ENCODE measurements at places on chromosomes 7 and 10.
A peak's percentile ranks its signal among the peaks of the same experiment; 100 is the strongest.

DNA sequence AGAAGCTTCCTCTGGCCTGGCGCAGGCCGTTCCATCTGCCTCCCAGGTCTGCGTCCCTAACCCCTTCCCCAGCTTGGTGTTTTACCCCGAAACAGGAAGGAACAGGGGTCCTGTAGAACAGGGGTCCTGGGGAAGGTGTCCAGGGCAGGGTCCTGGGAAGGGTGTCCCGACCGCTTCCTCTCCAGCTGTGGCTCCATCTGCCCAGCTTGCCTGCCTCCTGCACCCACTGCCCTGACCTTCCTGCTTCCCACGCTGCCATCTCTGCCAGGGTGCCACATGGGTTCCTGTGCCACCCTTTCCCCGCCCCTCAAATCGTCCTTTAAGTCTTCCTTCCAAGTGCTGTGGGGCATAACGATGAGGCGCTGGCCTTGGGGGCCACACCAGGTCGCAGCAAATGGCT, 32.4 kb downstream of the WDR86 start:
- DNase-seq = no peak
- H3K4me3 ChIP-seq = no peak overlapping the region
- no peak overlapping the region for H3K27ac ChIP-seq
- H3K36me3 ChIP-seq = peaks cover 19% of the 10 kb centered on the region

- H3K4me3 ChIP-seq = no peak overlapping the region
- peaks cover 33% of the 10 kb centered on the region for H3K36me3 ChIP-seq
- peaks cover 58% of the 10 kb centered on the region for H3K4me1 ChIP-seq
- H3K27me3 ChIP-seq = no peaks in the 10 kb centered on the region
Measured at GRCh38 chr10:22640359-22640758, 74.0 kb downstream of the PIP4K2A start.

GRCh38 chr7:106110238-106110560, 1.9 kb downstream of the SYPL1 start:
- peaks cover 8% of the 10 kb centered on the region for H3K36me3 ChIP-seq
- H3K4me3 ChIP-seq = peak overlapping the region; percentile 56
- H3K27me3 ChIP-seq = no peaks in the 10 kb centered on the region
- H3K27ac ChIP-seq = peak overlapping the region; percentile 3
- peaks cover 52% of the 10 kb centered on the region for H3K4me1 ChIP-seq

DNA sequence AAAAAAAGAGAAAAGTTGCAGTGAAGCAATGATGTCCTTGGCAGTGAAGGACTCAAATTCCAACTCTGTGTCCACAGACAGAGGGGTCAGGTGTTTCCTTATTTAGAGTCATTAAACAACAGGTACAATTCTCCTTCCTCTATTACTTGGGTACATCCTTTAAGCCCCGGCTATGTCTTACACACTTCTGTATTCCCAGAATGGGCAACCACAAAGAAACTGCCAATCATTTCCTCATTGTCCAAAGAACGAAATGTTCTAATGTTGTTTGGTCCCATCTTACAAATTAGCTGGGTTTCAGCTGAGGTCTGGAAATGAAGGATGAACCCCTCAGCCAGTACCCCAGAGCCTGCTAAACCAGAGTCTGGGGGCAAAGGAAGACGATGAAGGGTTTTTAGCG, 59.5 kb downstream of the GRB10 start:
- no peak for DNase-seq
- H3K27me3 ChIP-seq = no peaks in the 10 kb centered on the region
- H3K36me3 ChIP-seq = no peaks in the 10 kb centered on the region
- no peak overlapping the region for H3K27ac ChIP-seq
- H3K4me1 ChIP-seq = peaks cover 5% of the 10 kb centered on the region
- H3K4me3 ChIP-seq = no peak overlapping the region

DNA sequence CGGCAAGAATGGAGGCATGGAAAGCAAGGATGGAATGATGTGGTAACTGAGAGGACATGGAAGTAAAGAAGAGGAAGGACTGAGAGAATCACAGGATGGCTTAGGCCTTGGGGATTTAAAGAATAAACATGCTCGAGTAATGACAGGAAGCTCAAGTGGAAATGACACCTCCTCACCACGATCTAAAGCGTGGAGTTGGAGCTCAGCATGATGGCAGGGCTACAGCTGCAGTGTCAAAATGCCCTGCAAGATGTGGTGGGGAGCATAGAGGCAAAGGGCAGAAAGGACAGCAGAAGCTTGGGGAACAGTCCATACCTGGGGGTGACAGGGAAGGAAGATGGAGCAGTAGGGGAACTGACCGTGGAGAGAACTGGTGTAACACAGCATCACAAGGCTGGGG, 229.5 kb upstream of the PLXNA4 start:
- DNase-seq = no peak
- no peaks in the 10 kb centered on the region for H3K4me1 ChIP-seq
- H3K27ac ChIP-seq = no peak overlapping the region
- H3K36me3 ChIP-seq = peaks cover 1% of the 10 kb centered on the region
- H3K4me3 ChIP-seq = no peak overlapping the region
- no peaks in the 10 kb centered on the region for H3K27me3 ChIP-seq

GRCh38 chr10:107033799-107034422, 130.6 kb downstream of the SORCS1 start:
- H3K27ac ChIP-seq = no peak overlapping the region
- no peaks in the 10 kb centered on the region for H3K4me1 ChIP-seq
- no peaks in the 10 kb centered on the region for H3K27me3 ChIP-seq
- no peak overlapping the region for H3K4me3 ChIP-seq
- DNase-seq = no peak

DNA sequence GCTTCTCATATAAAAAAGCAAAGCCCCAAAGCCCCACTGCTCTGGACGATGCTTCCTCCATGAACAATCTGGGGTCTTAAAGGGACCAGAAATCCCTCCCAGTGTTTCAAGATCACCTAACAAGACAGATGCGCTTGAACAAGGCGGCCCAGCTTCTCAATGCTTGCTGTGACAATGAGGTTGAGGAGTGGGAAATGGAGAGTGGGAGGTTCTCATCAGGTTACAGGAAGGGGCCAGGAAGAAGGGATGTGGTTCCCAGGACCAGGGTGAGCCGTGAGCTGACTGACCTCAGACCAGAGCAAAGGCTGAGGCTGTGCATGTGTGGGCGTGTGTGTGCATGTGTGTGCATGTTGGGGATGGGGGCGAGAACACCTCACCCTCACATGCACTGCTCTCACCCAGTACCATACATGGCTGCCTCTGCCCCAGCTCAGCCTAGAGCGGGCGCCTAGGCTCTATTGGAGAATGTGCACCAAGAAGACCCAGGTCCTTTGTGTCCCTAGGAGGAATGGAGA, 220.8 kb upstream of the GPR26 start:
- H3K4me1 ChIP-seq = no peaks in the 10 kb centered on the region
- no peak overlapping the region for H3K27ac ChIP-seq
- H3K27me3 ChIP-seq = peaks cover 2% of the 10 kb centered on the region
- no peak for DNase-seq
- no peaks in the 10 kb centered on the region for H3K36me3 ChIP-seq
- no peak overlapping the region for H3K4me3 ChIP-seq

DNA sequence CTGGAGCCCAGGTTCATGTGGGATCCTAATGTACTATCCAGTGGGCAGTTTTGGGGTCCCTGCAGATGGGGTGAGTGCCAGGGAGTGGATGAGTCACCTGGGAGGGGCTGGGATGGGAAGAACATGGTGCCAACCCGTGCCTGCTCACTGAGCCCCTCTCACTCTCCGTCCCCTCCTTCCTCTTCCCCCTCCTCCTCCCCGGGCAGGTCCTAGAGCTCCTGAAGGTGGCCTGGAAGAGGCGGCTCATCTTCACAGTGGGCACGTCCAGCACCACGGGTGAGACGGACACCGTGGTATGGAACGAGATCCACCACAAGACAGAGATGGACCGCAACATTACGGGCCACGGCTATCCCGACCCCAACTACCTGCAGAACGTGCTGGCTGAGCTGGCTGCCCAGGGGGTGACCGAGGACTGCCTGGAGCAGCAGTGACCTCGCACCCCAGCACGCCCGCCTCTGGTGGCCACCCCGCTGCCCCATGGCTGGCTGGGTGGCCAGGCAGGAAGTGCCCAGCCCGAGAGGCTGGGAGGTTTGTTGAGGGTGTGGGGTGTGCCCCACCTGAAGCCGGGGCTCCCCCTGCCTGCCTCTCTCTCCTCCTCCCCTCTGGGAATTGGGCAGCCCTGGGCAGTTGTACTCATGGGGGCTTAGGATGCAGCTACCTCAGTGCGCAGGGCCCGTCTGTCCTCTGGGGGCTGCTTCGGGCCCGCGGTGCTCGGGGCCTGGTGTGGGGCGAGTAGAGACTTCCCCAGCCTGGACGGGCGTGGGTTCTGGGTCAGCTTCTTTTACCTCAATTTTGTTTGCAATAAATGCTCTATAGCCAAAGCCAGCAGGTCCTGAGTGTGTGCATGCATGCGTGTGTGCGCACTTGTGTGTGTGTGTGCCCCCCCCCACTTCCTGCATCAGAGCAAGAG, 4.9 kb upstream of the UPK3B start:
- DNase-seq = no peak
- H3K27ac ChIP-seq = no peak overlapping the region
- peaks cover 4% of the 10 kb centered on the region for H3K36me3 ChIP-seq
- no peaks in the 10 kb centered on the region for H3K27me3 ChIP-seq
- peaks cover 5% of the 10 kb centered on the region for H3K4me1 ChIP-seq
- no peak overlapping the region for H3K4me3 ChIP-seq

DNA sequence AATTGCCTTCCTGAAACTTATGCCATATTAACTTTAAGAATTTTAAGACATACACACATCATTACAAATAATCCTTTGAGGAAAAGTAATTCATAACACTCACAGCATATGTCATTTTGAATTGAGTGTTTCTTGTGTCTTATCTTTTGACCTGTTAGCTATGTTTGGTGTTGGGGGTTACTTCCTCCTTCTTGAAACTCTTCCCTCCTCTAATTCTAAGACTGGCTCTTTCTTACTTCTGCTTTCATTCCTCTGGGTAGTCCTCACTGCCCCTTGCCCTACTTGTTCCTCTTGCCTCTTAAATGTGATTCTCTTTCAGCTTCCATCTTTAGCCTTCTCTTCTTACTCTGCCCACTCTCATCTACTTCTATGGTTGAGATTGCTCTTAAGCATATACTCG, 28.3 kb upstream of the PIP4K2A start:
- H3K27ac ChIP-seq = no peak overlapping the region
- peaks cover 7% of the 10 kb centered on the region for H3K27me3 ChIP-seq
- peaks cover 3% of the 10 kb centered on the region for H3K36me3 ChIP-seq

DNA sequence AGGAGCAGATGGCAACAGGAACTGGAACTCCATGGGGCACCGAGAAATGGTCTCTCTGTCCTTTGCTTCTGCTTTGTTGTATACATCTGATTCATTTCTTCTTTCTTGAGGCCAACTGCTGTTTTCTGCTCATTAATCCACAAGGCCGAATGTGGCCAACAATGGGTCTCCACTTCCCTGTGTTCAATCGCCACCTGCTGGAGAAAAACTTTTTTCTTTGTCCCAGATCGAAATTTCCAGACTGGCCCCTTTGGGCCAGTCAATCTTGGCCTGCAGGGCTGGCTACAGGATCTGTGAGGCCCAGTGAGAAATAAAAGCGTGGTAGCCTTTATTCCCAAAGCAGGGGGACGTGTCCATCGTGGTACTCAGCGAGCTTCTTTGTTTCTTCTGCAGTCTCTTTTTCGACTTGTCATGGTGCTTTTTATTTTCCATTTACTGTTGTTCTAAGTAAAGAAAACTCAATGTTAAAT, 58.8 kb downstream of the PARP12 start:
- H3K27ac ChIP-seq = no peak overlapping the region
- peaks cover 2% of the 10 kb centered on the region for H3K27me3 ChIP-seq
- H3K4me3 ChIP-seq = no peak overlapping the region
- no peaks in the 10 kb centered on the region for H3K4me1 ChIP-seq
- no peaks in the 10 kb centered on the region for H3K36me3 ChIP-seq

- H3K27ac ChIP-seq = no peak overlapping the region
- H3K4me3 ChIP-seq = no peak overlapping the region
- DNase-seq = no peak
- H3K27me3 ChIP-seq = peaks cover 11% of the 10 kb centered on the region
- no peaks in the 10 kb centered on the region for H3K4me1 ChIP-seq
- no peaks in the 10 kb centered on the region for H3K36me3 ChIP-seq
Measured at GRCh38 chr10:43680035-43680434, 31.4 kb upstream of the ZNF32 start.

- H3K36me3 ChIP-seq = no peaks in the 10 kb centered on the region
- no peaks in the 10 kb centered on the region for H3K4me1 ChIP-seq
- no peak overlapping the region for H3K27ac ChIP-seq
- H3K4me3 ChIP-seq = no peak overlapping the region
- no peaks in the 10 kb centered on the region for H3K27me3 ChIP-seq
Measured at GRCh38 chr7:33287738-33288137, 158.4 kb downstream of the BBS9 start.

- H3K27ac ChIP-seq = no peak overlapping the region
- H3K27me3 ChIP-seq = no peaks in the 10 kb centered on the region
- H3K4me3 ChIP-seq = no peak overlapping the region
- H3K36me3 ChIP-seq = no peaks in the 10 kb centered on the region
- no peaks in the 10 kb centered on the region for H3K4me1 ChIP-seq
Measured at GRCh38 chr7:18425838-18426445, 69.6 kb upstream of the HDAC9 start.

DNA sequence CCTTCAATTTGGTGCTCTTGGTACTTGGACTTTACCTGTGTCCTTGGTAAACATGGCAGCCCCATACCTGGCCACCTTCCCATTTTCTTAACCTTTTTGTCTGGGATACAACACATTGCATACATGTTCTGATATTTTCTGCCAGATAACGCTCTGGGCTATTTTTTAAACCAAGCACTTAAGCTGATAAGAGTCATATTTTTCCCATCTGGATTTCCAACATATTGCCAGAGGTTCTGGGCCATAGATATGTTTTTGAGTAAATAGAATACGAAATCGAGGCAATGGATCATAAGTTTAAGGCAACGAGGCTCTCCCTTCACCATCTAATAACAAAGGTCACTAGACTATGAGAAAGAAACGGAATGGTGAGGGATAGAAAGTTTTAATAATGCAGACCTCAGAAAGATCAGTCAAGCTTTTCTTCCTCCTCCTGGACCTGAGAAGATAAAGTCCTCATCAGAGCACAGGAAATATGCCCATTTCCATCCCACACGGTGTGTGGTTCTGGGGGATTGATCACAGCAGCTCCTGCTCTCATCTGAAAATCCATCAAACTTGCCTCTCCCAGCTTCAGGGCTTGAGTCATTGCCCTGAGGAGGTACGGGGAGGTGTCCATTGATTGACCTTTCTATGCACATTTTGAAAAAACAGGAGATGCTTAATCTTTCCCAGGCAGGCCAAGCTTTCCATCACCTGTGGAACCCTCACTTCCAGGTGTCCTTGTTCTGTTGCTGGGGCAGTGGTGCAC, 257.2 kb downstream of the GFRA1 start:
- no peaks in the 10 kb centered on the region for H3K36me3 ChIP-seq
- H3K4me1 ChIP-seq = no peaks in the 10 kb centered on the region
- no peak overlapping the region for H3K27ac ChIP-seq
- no peak overlapping the region for H3K4me3 ChIP-seq

GRCh38 chr10:98980353-98980752, 255.3 kb downstream of the HPSE2 start:
- no peak overlapping the region for H3K27ac ChIP-seq
- no peaks in the 10 kb centered on the region for H3K27me3 ChIP-seq
- H3K4me3 ChIP-seq = no peak overlapping the region
- no peaks in the 10 kb centered on the region for H3K36me3 ChIP-seq

DNA sequence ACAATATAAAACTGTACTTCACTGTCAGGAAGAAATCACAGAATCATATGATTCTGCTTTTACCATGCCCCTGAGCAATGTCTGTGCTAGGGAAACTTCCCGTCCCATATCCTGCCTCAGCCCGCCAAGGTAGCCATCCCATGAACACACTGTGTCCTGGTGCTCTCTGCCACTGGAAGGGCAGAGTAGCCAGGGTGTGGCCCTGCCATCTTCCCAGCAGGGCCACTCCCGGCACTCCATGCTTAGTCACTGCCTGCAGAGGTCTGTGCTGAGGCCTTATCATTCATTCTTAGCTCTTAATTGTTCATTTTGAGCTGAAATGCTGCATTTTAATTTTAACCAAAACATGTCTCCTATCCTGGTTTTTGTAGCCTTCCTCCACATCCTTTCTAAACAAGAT, 31.8 kb downstream of the AP3M1 start:
- peaks cover 78% of the 10 kb centered on the region for H3K36me3 ChIP-seq
- H3K27ac ChIP-seq = peak overlapping the region; percentile 62
- H3K4me1 ChIP-seq = peaks cover 34% of the 10 kb centered on the region
- no peak overlapping the region for H3K4me3 ChIP-seq
